ENCODE measurements at places on chromosomes 2 and 18.

GRCh38 chr2:15838481-15839090 lies 101.8 kb upstream of the MYCN start:
- no peak for DNase-seq

GRCh38 chr2:124489686-124490085 lies 464.6 kb downstream of the CNTNAP5 start:
- DNase-seq: no peak

- DNase-seq: no peak
Measured at GRCh38 chr2:151120011-151120410, 141.7 kb downstream of the RBM43 start.

GRCh38 chr18:12491611-12492435 lies 84.1 kb downstream of the PRELID3A start:
- no peak for DNase-seq

- DNase-seq: no peak
Measured at GRCh38 chr2:150690870-150691269, 203.4 kb upstream of the RND3 start.

- no peak for DNase-seq
Measured at GRCh38 chr18:79587779-79588635, 91.6 kb upstream of the CTDP1 start.

DNA sequence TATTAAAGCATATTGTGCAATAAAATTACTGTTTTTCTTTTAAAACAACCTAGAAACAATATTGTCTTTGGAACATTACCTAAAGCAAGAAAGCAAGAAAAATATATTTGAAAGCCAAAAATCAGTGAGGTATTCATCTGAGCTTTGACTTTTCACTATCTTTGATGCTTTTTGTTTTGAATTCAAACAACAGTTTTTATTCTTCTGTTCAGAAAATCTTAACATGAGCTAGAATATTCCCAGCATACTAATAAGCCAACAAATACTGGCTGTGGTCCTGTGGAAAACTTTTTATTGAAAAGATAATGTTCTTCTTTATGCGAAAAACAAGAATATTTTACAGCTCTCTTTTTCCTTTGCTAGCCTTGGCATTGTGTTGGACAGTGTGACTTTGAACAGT lies 19.8 kb downstream of the FAM171B start:
- DNase-seq: no peak

DNA sequence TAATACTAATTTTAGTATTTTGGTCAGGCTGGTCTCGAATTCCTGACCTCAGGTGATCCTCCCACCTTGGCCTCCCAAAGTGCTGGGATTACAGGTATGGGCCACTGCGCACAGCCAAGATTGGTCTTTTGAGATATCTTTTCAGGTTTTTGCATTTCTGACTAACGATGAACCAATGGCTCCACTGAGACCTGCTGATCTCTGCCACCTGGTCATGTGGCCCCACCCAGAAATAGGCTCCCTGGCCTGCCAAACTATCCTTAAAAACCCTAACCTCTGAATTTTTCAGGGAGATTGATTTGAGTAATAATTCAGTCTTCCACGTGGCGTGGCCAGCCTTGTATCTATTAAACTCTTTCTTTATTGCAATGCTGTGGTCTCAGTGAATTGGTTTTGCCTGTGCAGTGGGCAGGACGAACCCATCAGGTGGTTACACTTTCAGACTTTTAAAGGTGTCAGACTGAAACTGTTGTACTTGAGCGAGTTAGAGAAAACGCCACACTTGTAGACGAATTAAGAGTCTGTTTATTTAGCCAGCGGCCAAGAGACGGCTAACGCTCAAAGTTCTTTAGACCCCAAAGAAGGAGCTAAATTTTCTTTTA lies 85.8 kb upstream of the MSH6 start:
- no peak for DNase-seq

- DNase-seq: no peak
Measured at GRCh38 chr2:30362468-30363081, 84.5 kb upstream of the LCLAT1 start.

DNA sequence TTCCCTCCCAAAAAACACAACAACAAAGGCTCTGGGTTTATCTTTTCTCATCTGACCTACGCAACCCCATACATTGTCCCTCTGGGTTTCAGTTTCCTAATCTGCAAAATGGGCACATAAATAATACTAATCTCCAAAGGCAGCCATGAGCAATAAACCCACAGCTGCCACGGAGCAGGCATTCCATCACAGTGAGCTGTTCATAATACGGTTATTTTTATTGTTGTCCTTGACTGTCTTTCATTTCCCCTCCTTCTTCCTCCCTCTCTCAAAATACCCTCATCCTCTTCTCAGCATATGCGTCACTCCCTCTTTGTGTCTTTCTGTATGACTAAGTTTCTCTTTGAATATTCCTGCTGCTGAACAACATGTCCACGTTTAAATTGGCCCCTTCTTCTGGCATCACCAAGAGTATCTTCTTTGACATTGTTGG lies 129.8 kb upstream of the CAB39 start:
- no peak for DNase-seq

- no peak for DNase-seq
Measured at GRCh38 chr2:60958361-60958760, 59.2 kb upstream of the PEX13 start.

DNA sequence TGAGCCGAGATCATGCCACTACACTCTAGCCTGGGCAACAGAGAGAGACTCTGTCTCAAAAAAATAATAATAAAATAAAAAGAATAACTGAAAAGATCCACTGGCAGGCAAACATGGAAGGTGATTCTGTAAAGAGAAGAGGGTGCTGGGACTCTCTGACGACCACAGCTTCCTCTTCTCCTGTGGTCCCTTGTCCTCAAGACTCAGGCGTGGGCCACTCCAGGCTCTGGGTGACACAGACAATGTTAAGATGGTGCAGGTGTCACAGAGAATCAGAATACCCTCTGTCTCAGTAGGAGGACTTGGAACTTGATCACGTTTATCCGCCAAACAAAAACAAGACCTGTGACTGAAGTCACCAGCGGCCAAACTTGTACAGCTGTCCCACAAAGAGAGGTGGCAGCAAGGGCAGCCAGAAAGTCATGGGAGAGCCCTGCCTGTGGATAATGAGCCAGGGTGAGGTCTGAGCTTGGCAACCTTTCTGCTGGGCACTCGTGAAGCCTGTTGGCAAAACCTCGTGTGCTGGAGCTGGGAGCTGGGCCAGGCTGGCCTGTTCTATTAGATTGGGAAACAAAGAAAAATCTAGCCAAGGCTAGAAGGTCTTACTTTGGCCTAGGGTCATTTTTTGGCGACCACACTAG lies 76.4 kb upstream of the ITGA6 start:
- DNase-seq: no peak

DNA sequence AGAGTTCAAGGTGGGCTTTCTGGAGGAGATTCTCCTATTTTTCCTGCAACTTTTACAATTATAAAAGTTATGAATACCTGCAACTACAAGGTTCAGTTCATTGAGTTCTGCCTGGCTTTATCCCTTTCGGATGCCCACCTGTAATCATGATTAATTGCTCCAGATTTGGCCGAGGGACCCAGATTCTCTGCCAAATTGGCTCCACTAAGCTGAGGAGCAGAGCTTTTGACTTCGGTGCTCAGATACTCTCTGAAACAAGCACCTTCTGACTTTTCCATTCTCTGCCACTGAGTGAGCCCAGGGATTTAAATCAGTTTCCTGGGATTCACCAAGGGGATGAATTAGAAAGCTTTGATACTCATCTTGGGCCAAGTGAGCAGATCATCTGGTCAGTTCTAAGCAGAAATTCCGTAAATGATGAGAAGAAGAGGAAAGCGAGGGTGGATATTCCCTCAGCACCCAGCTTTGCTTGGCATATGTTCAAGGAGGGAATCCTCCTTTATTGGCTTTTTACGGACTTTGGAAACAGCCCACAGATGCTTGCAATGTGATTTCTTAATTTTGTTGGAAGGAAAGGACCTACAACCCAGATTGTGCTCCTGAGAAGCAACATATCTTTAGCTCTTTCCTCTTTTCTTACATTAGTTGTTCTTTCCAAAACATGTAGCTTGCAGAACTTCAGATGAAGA lies 179.2 kb downstream of the SETBP1 start:
- DNase-seq: peak; percentile 18

- no peak for DNase-seq
Measured at GRCh38 chr18:66601649-66602048, 2.2 kb downstream of the CDH19 start.

DNA sequence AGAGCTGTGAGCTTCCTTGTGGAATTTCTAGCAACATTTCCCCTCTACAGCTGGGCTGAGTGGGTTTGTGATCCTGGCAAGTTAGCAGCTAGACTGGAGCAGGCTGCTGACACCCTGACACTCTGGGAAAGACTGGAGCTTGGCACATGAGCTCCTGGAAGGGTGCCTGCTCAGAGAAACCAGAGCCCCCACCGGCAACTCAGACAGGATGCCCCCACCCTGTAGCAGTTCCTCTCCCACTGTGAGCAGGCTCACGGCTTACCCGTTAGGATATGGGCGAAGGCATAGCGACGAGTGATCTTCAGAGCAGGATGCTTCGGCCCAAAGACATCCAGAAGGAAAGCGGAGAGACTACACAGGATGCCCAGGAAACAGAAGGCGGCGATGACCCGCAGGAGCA lies 11.2 kb downstream of the TMEM127 start:
- no peak for DNase-seq

DNA sequence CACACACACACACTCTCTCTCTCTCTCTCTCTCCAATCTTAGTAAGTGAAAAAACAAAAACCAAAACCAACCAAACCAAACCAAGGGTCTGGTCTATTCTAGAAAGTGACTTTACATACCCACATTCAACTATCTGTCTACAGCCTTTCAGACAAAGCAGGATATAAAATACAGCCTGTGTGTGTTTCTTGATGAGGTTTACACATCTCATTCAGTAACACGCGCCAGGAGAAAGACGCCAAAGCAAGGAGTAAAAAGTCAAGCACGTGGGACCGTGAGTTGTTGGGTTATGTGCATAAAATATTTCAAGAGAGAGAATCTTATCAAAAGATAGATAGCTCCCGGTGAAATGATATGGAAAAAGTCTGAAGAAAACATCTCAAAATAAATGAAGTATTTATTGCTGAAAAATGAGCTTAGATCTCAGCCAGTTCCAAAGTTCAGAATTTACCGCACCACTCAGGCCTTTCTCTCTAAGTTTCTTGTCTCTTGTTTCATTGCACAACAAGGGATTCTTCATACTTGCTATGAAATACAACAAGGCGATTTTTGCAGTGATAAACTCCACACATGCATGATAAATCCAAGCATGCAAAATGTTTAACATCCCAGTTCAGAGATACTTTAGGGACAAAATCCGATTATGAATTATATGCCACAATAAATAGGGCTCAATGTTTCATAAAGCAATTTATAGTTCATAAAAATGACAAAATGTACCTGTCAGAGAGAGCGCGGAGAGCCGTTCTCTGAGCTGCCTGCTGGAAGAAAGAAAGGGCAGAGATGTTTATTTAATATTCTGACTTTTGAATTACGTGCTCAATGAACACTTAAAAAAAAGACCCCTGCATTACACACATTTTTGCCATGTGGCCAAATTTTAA lies 159.3 kb upstream of the REV1 start:
- DNase-seq: no peak

- DNase-seq: no peak
Measured at GRCh38 chr2:108938077-108938710, 50.8 kb downstream of the EDAR start.

GRCh38 chr2:189013671-189014448 lies 39.7 kb downstream of the COL3A1 start:
- DNase-seq: no peak

DNA sequence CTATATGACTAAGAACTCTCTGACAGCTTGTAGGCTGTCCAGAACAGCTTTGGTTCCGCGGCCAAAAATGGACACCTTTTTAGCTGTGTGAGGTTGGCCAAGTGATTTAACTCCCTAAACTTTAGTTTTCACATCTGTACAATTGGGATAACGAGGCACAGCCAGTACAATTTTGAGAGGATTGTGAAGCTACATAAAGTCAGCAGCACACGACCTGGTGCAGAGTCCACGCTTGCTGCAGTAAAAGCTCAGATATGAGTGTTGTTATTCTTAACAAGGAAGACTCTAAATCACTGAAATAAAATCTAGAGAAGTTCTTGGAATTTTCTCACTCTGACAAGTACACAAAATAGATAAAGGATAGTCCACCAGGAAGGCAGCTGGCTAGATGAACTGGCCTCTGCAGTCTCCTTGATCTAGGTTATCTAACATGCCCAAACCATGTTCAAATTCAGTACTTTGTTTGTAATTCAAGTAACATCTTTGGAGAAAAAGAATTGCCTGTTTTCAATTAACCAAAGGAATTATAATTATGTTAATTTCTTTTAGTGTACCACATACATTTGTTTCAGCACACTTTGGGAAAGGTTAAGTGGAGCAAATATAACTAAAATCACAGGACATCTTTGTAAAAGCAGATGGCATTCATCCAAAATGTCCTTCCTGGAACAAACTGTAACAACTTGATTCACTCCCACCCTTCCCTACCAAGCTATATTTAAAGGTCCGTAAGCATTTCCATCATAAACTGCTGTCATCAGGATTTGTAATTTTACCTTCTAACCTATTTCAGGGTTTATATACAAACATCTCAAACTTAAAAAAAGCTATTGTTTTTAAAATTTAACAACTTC lies 201.7 kb upstream of the STK17B start:
- DNase-seq: no peak

DNA sequence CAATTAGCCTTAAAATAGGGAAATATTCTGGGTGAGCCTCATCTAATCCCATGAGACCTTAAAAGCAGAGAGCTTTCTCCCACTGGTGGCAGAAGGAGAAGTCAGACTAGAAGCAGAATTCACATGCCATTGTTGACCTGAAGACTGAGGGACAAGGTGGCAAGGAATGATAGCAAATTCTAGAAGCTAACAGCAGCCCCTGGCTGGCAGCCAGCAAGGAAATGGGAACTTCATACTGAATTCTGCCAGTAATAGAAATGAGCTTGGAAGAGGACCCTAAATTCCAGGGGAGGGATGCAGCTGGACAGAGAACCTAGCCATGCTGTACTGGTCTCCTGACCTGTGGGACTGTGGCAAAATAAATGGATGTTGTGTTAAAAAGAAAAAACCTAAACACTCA lies 19.5 kb downstream of the B3GNT7 start:
- no peak for DNase-seq

DNA sequence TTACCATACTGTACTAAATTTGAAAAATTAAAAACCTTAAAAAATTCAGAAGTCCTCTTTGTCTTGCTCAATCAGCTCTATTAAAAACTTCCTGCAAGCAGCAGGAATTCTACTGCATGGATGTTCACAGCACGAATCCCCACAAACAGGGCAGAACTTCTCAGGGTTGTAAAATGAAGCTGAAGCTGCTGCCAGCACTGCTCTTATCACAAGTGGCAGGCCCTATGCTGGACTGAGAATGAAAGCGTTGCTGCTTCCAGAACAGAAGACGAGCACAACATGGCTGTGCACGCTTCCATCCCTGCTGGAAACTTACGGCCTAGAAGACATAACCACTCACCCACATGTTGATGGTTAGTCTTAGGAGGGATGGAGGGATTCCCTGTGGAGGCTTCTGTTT lies 134.0 kb downstream of the RAB3GAP1 start:
- DNase-seq: no peak

Measured in NCI-H1105 (cell line).